Activated naive CD4-positive, alpha-beta T cell treated with anti-CD3 and anti-CD28 coated beads, Interleukin-2, amount 10 ng/mL, durations not matched to agents 5 hours and 36 hours (primary cell): ENCODE measurements at places on chromosomes 13 and 19. TPM values are rescaled to one million over a fixed set of nuclear protein-coding genes. Genes with fewer than 3 reads are reported as not detected.

ZNF506 gene
- total RNA-seq: 27.8 TPM

ZNF836 gene
- 23.2 TPM for total RNA-seq

LTBP4 gene
- total RNA-seq: 92.4 TPM

DACT3 gene
- 0.38 TPM for total RNA-seq

FGF21 gene
- not detected for total RNA-seq

CC2D1A gene
- total RNA-seq: 27.9 TPM

RGL3 gene
- total RNA-seq: not detected

SBK3 gene
- not detected for total RNA-seq

CEACAM20 gene
- total RNA-seq: not detected

NRTN gene
- total RNA-seq: 0.29 TPM

AMER2 gene
- total RNA-seq: not detected

CEACAM21 gene
- total RNA-seq: 121 TPM

ZNF575 gene
- 6.6 TPM for total RNA-seq

DIRAS1 gene
- total RNA-seq: not detected

FXYD5 gene
- total RNA-seq: 764 TPM

SLC7A10 gene
- not detected for total RNA-seq

DBP gene
- total RNA-seq: 27.4 TPM

LILRA1 gene
- not detected for total RNA-seq

PLK5 gene
- total RNA-seq: not detected

C19orf85 gene
- not detected for total RNA-seq

PRSS57 gene
- not detected for total RNA-seq

CGB8 gene
- not detected for total RNA-seq

NLRP7 gene
- total RNA-seq: not detected

ZNF730 gene
- total RNA-seq: 0.15 TPM

CCDC61 gene
- 26.9 TPM for total RNA-seq

AXL gene
- total RNA-seq: 0.30 TPM

ZNF709 gene
- 5.7 TPM for total RNA-seq

SGCG gene
- not detected for total RNA-seq

CYP2A7 gene
- total RNA-seq: not detected

YJEFN3 gene
- total RNA-seq: 10.5 TPM

FBXO17 gene
- total RNA-seq: not detected

PLPPR3 gene
- total RNA-seq: not detected

CD22 gene
- 0.24 TPM for total RNA-seq

PDS5B gene
- total RNA-seq: 61.4 TPM

CRX gene
- total RNA-seq: not detected

PPM1N gene
- 1.4 TPM for total RNA-seq

CERS4 gene
- total RNA-seq: 31.4 TPM

TYROBP gene
- total RNA-seq: not detected

CEACAM19 gene
- 0.48 TPM for total RNA-seq

SMIM44 gene
- not detected for total RNA-seq

OR7C1 gene
- not detected for total RNA-seq

CNFN gene
- 0.51 TPM for total RNA-seq

SPTBN4 gene
- total RNA-seq: 0.10 TPM

C1QTNF9 gene
- not detected for total RNA-seq

UGGT2 gene
- not detected for total RNA-seq

RASGRP4 gene
- 1.4 TPM for total RNA-seq

PRODH2 gene
- not detected for total RNA-seq

FXYD1 gene
- total RNA-seq: 6.3 TPM

FCER2 gene
- not detected for total RNA-seq

DENND1C gene
- 117 TPM for total RNA-seq

HS6ST3 gene
- not detected for total RNA-seq

SLITRK5 gene
- total RNA-seq: not detected

ICAM5 gene
- 0.35 TPM for total RNA-seq

LIM2 gene
- not detected for total RNA-seq

ZNF841 gene
- 30.4 TPM for total RNA-seq

LILRB1 gene
- 0.10 TPM for total RNA-seq
